ENCODE measurements at places on chromosomes 1 and 21.

GRCh38 chr1:186927884-186928283, 99.1 kb downstream of the PLA2G4A start:
- no peak for DNase-seq

- no peak for DNase-seq
These were observed 20.9 kb upstream of the LRRC47 start for GRCh38 chr1:3817138-3817740.

DNA sequence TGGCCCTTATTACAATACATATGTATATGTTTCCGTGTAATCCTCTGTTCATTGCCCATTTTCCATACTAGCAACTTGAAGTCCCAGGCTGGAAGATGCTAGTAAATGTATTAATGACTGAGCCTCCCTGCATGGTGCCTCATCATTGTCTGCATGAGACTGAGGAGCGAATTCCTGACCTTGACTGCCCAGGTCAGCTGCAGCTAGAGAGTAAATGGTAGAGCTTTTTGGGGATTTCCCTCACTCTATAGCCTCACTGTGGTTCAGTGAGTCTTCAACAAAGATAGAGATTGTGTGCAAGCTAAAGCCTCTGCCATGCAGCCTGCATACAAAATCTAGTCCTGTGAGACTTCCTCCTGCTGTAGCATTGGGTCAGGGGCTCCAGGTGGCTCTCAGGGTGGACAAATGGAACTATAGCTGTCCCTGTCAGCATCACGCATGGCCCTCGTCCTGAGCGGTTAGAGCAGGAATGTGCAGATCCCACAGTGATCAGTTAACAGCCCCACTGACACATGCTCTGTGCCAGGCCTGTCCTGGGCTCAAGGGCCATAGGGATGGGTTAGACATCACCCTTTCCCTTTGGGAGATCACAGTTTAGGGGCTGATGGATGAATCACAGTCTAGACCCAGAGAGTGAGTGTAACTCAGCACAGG, 741.7 kb downstream of the MATN1 start:
- no peak for DNase-seq

DNA sequence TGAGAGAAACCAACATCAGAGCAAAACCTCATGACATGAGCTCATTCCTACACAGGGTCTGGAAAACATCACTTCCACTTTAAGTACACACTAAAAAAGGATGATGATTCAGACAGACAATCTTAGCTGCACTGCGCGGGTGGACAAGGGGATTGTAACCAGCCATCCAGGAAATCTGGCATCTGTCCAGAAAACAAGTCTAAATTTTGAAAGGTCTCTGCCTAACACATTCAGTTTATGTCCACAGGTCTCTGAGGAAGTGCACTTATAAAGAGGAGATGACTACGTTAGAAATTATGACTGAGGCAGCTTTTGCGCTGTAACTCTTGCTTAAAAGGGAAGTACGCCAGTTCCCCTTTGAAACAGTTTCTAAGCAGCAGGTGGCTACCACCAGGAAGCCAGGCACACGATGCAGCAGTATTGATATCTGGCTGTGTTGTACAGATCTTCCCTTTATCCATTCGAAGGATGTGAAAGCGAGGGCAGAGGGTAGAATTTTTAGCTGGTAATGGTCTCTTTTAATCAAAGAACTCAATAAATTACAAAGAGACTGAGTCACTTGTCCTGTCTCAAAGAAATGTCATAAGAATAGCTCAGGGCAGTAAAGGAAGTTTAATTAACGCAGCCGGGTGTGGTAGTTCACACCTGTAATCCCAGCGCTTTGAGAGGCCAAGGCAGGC, 128.0 kb downstream of the SETD4 start:
- DNase-seq, result peak; percentile 31

DNA sequence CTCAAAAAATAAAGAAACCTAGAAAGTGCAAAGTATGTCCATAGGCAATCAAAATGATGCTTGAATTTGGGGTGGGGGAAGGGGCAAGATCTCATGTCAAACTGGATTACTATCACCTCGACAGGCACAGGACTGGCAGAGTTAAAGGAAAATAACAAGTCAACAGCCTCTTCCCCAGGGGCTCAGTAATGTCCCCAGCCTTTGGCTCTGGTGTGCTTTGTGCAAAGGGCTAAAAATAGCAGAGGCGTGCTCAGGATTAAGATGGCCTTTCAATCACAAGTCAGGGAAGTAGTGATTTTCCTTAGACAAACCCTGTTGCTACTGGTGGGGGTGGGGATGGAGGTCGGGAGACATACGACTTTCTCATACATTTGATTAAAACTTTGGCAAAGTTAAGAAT, 63.5 kb upstream of the OLIG2 start:
- DNase-seq, result no peak

DNA sequence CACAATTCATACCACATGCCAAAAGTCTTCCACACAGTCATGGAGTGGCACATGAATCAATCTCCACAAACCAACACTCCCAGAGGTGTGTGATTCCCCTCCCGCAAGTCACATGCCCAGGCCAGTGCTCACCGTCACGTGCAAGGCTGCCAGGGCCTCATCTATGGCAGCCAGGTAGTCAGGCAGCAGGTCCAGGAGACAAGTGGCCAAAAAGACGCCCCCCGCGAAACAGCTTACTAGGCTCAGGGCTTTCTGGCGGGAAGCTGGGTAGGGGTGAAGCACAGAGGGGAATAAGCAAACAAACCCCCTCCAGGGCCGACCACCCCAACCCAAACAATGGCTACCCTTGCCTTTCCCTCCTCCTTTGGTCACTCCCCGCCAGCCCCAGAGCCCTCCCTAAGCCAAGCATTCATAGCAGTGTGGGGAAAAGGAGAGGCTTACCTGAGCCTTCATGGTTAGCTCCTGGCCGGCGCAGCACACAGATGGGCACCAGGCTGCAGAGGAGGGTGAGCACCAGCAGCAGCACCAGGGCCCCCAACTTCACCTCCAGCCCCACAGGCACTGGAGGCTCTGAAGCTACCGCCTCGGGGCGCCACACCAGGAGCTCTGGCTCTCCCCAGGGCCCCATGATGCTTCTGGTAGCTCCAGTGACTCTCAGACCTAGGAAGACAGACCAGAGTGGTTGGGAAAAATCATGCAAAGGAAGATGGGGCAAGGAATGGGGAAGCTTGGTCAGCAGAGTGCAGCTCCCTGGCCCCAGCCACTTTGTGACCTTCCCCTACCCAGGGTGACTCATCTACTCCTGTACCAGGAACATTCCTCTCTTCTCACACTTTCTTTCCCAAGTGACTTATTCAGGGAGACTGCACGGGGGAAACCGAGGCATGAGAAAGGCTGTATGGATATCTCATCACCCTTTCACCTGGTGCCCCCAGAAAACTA, 978 bp downstream of the SLC39A1 start:
- no peak for DNase-seq

GRCh38 chr1:22347854-22348760, 103.5 kb upstream of the ZBTB40 start:
- no peak for DNase-seq

DNA sequence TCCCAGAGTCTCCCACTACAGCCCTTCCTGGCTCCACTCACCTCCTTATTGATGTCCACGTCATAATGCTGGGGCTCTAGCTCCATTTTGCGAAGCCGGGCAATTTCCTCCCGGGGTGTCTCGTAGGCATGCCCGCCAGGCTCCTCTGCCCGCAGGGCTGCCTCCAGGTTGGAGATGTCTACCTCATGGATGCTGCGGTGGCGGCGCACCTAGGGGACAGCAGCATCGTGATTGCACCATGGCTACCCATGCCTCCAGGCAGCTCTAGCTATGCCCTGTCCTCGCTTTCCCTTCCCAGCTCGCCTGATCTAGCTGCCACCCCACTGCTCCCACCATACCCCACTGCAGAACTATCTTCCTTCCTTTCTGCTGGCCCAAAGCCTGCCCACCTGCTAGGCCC, 15.1 kb upstream of the GOLT1A start:
- no peak for DNase-seq

DNA sequence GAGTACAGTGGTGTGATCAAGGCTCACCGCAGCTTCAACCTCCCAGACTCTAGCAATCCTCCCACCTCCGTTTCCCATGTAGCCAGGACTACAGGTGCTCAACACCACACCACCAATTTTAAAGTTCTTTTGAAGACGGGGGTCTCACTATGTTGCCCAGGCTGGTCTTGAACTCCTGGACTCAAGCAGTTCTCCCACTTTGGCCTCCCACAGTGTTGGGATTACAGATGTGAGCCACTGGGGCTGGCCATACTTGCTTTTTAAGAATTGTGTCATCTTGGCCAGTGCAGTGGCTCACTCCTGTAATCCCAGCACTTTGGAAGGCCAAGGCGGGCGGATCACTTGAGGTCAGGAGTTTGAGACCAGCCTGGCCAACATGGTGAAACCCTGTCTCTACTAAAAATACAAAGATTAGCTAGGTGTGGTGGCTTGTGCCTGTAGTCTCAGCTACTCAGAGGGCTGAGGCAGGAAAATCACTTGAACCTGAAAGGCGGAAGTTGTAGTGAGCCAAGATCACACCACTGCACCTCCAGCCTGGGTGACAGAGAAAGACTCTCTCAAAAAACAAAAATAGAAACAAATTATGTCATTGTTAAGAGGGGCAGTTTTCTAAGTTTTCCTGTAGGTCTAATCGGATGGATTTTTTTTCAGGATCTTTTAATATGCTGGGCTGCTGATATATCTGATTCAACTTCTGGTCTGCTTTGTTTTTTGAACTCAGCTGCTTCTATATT, 18.7 kb downstream of the AK4 start:
- DNase-seq, result no peak

DNA sequence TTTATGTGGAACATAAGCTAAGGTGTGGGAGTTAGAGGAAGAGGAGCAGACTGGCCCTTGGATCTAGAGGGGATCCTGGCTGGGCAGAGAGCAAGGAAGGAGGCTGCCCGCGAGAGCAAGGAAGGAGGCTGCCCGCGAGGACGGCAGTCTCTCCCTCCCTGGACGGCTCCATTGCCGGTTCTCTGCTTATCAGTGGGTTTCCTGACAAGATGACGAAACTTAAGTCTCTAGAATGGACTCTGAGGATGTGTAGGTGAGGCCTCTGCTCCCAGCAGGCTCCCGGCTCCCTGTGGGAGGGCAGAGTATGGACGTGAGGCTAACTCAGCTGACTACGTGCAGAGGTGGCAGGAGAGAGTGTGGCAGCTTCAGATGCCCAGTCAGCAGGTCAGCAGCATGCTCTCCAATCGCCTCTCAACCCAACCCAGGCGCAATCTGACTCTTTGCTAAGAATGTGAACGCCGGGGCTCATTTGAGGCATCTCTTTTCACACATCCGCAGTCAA, 6.1 kb downstream of the MYBPHL start:
- no peak for DNase-seq

GRCh38 chr1:27862671-27863537, 9.4 kb upstream of the THEMIS2 start:
- DNase-seq, result no peak

DNA sequence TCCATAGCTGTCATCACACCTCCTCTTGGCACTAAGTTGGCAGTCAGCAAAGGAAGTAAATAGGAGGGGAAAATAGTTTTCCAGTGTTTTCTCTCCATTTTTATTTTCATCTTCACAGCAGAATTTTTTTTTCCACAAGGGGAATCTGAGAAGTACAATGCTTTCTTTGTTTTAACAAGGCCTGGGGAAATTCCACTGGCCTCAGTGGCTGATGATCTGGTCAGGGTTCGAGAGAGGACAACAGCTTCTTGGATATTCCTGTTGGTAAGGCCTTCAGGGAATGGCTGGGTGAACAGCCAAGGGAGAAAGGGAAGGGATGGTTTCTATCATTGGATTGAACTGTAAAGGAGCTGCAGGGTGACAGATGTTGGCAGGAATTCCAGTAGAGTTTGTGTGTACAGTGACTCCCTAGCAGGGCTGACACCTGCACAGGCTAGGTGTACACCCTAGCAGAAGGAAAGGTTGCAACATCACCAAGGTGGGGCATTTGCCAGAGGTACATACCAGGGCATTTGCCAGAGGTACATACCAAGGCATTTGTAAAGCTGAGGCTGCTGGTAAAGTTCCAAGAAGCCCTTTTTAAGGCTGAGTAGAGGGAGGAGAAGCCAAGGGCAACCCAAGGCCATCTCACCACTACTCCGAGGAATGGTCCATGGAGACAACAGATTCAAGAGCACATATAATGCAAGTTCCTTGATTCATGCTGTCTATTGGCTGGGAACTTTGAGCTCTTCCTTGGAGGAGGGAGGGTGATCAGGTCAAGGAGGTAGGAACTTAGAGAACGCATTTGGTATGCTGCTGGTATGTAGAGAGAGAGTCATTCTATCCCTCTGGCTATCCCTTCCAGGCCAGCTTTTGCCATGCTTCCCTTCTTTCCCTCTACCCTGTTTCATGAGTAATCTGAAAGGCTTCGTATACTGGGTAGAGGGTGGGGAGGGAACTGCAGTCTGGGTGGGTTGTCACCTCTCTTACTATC, 3.1 kb downstream of the GJA5 start:
- no peak for DNase-seq

DNA sequence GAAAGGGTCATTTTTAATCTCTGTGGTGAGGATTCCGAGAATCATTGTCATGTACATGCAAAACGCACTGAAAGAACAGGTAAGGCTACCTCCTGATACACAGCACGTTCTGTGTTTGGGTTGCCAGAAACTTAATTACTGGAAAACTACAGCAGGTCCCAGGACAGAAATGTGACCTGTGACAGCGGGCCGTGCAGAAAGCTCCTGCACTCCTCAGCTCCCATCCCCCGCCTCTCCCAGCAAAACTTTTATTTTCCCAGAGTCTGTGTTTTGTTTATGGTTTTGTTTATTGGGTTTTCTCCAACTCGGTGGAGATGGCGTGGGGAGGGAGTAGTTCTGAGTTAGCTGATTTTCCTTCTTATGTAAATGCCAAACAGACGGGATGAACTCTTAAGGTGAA, 44.7 kb downstream of the SLC44A3 start:
- DNase-seq, result no peak

- DNase-seq, result no peak
These were observed 36.8 kb downstream of the UBE2U start for GRCh38 chr1:64240206-64240605.
